Activated T-helper 1 cell treated with anti-CD3 and anti-CD28 coated beads, Interleukin-2, amount 50 U/mL, for 16 hours (primary cell): ENCODE measurements at places on chromosomes 6 and 20.

DNA sequence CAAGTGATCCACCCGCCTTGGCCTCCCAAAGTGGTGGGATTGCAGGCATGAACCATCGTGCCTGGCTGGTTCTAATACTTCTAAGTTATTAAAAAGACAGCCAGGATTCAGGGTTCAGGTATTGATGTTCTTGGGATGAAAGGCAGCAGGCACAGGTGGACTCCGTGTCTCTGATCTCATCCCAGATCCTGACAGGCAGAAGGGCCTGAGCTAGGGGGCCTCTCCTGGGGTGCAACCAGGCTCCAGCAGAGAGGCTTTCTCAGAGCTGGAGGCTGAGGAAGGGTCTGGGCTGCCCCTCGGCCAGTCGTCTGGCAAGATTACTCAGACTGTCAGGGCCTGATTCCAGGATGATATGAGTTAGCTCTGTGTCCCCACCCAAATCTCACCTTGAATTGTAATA, 106.3 kb downstream of the SCML4 start:
- DNase-seq, result no peak

DNA sequence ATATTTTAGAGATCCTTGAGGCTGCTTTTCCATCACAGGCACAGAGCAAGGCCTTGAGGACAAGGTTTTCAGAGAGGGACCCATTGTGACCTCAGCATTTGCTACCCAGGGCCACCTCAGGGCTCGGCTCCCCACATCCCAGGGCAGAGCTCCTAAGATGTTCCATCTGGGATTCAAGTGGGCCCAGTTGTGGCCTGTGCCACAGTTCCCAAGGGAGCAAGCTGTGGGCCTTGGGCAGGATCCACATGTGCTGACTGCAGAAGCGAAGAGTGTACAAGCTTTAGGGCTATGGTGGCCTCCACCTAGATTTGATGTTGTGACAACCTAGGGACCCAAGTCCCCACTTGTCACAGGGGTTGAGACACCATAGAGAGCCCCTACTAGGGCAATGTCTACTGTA, 608.1 kb downstream of the HACE1 start:
- no peak for DNase-seq

DNA sequence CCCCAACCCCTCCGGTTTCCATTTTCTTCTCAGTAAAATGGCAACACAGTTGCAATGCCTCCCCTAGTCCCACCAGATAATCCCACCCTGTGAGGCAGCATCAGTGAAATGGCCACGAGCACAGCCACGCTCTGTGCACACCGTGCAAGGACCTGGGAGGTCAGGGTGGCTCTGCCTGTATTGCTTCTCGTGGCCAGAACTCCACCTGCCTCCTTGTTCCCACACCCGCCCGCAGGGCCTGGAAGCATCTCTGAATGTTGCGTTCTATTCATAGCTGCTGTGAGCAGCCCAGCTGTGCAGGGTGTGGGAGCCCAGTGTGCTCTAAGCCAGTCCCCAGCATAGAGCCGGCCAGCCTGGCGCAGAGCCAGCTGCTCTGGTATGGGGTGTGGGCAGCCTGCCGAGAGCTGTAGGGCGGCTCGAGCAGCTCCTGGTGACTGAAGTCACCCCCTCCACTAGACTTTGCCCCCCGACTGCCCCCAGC, 161.1 kb downstream of the DLL1 start:
- DNase-seq, result no peak

GRCh38 chr20:20808016-20808415, 95.6 kb upstream of the RALGAPA2 start:
- no peak for DNase-seq

DNA sequence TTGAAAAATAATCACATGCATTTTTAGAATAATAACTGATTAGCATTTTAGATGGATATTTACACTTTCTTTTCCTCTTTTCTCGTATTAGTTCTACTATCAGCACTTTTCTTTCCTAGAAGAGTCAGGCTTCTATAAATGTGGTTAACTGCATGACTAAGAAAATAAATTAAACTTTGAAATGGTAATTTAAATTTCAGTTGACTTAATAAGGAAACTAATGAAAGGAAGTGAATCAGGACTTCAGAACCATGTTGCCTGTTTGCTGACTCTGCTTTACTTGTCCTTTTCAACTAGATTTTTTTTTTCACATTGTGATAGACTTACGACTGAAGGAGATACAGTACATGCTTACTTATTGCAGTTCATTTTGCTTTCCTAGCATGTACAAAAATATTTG, 1258.2 kb upstream of the EYS start:
- DNase-seq, result no peak

DNA sequence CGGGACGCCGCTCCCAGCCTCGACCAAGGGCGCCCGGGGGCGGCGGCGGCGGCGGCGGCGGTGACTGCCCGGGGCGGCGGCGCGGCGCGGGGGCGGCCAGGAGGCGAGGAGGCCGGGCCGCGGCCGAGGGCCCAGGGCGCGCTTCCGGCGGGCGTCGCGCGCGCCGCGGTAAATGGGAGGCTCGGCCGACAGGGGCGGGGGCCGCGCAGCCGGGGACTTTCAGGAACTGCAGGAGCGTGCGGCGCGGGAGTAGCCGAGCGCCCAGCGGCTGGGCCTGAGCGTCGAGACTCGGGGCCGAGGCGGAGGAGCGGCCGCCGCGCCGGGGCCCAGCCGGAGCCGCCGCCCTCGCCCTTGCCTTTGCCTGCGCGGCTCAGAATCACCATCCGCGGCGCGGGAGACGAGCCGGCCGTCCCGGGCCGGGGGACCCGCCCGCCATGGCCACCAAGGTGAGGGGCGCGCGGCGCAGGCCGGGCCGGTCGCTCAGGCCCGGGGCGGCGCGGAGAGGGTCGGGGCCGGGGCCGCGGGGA, at the start of gene SNX9:
TSS of gene SNX9 (plus strand) at position 246 of the 527 bp plus-strand sequence. CDS start at position 435, 189 bp downstream.
- peak; percentile 64 for DNase-seq

- DNase-seq, result no peak
Measured at GRCh38 chr6:47922391-47922790, 140.6 kb downstream of the OPN5 start.

DNA sequence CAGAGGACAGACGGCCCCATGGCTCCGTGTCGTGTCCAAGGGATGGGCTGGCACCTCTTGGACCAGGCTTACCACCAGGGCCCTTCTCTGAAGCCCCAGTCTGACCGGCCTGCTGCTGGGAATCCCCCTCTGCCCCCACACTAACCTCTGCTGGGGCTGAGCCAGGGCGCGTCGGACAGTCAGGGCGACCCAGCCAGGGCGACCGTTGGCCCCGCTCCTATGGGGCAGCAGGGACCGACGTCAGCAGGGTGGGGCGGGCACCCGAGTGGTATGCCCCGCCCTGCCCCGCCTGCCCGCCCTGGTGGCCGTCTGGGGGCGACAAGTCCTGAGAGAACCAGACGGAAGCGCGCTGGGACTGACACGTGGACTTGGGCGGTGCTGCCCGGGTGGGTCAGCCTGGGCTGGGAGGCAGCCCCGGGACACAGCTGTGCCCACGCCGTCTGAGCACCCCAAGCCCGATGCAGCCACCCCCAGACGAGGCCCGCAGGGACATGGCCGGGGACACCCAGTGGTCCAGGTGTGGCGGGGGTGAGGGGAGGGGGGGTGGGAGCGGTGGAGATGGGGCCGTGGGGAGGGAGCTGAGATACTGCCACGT, at the start of gene SLC17A9:
TSS of gene SLC17A9 (plus strand) at position 337 of the 595 bp plus-strand sequence. CDS start at position 459, 122 bp downstream.
- DNase-seq, result no peak

DNA sequence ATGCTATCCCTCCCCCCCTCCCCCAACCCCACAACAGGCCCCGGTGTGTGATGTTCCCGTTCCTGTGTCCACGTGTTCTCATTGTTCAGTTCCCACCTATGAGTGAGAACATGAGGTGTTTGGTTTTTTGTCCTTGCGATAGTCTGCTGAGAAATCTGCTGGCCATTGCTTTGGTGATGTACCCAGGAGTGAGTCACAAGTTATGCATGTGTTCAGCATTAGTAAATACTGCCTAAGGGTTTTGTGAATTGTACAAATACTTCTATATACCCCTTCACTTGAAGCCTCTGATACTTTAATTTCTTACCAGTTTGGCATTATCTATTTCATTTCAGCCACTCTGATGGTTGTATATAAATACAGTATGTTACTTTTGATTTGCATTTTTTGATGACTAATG, 711.3 kb upstream of the GJE1 start:
- no peak for DNase-seq

DNA sequence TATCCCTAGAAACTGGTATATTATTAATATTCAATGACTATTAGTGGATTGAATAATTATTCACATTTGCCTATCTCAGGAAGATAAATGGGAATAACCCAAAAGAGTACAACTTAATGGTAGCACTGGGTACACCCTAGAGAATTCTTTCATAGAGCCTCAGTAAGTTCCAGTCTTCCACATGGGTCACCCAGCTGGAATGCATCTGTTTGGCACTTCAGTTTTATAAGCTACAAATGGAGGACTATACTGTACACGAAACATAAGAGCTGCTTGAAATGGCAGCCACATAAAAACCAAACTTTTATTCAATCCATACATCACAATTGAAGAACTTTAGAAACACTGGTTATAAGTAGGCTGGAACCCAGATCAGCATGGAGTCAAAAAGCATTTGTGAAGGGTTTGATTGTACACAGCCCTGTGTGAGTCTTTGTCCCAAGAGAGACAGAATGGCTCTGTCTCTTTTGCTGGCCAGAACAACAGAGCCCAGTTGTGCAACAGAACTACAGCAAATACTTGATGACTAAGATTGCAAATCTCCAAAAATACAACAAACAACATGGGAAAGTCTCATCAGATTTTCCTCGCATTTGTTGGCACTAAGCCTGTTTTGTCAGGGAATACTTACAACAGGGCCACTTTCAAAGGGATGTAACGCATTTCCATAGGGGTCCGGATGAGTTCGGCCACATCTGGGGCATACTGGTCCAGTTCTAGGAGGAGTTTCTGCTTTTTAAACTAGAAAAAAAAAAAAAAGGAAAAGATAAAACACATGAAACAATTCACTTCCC, 39.5 kb downstream of the PIGU start:
- DNase-seq, result no peak

DNA sequence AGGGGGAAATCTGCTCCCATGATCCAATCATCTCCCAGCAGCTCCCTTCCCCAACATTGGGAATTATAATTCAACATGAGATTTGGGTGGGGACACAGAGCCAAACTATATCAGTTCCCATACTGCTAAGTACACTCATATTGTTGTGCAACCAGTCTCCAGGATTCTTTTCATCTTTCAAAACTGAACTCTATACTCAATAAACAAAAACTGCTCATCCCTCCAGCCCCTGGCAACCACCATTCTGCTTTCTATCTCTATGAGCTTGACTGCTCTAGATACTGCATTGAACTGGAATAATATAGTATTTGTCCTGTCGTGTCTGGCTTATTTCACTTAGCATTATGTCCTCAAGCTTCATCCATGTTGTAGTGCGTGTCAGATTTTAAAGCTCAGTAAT, 42.9 kb downstream of the STX11 start:
- no peak for DNase-seq

- DNase-seq, result no peak
Measured at GRCh38 chr20:13581451-13581850, 57.3 kb downstream of the TASP1 start.

- no peak for DNase-seq
Measured at GRCh38 chr20:49583669-49584417, 15.9 kb upstream of the PTGIS start.

GRCh38 chr6:157376241-157376640, 4.7 kb upstream of the ZDHHC14 start:
- no peak for DNase-seq

DNA sequence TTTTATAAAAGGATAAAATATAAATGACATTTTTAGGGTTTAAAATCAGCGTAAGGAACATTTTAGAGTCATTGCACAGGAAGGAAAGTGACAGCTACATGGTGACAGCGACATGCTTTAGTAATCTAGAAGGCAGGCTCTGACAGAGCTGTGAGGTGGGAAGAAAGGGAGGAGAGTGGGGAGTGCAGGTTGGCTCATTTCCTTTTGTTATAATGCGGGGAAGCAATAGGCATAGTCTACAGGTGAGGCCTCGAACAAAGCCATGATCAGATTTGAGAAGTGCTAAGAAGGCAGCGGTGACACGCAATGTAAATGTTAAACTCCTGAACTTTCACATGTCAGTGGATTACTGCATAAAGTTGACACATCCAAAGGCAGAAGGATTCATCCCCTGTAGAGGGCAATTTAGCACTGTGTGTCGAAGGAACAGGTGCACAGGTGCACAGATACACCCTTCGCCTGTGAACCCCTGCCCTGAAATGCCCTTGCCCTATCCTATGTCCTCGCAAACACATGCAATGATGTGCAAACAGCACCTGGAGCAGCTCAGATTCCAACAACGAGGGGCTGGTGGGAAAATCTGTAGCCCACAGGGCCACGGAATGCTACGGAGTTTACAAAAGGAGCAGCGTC, 32.4 kb upstream of the SMOC2 start:
- no peak for DNase-seq

DNA sequence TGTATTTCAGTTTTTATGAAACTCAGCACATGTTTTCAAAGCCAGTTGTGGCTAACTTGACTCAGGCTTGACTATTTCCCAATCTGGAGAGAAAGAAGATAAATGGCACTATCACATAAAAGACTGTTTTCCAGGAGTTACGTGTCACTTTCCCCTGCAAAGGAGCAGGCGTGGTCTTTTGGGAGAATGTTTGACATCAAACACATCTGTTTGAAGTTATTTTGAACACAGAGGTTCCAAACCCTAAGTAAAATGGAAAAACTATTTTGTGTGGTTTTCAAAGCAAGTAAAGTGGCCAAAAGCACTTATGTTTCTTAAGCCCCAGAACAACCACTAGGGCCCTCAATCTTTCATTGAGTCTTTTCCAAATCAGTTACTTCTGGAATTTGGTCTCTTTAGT, 89.7 kb downstream of the FOXF2 start:
- no peak for DNase-seq

DNA sequence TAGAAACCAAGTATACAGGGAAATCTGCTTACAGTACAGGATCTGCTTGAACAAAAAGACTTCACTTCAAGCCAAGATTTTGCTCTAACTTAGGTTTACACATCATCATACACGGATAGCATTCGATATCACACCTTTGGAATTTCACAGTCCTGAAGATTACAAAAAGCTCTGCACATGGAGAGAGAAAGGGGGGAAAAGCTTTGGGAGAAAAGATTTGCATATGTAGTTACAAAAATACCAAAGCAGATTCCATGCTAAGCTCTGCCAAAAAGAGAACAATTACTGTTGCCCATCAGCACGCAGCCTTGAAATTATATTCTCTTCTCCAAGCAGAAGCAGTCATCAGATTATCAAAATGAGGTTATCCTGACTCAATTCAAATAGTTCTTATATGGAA, 62.0 kb downstream of the HIVEP2 start:
- DNase-seq, result no peak
